ENCODE measurements at places on chromosomes 13 and 19.
A peak's percentile ranks its signal among the peaks of the same experiment; 100 is the strongest.

GRCh38 chr13:41398494-41399170 lies 58.7 kb upstream of the RGCC start:
- no peak for DNase-seq

GRCh38 chr19:34493038-34493648 lies 11.6 kb downstream of the WTIP start:
- DNase-seq = no peak

GRCh38 chr13:41017159-41017558 lies 2.0 kb downstream of the ELF1 start:
- no peak for DNase-seq

DNA sequence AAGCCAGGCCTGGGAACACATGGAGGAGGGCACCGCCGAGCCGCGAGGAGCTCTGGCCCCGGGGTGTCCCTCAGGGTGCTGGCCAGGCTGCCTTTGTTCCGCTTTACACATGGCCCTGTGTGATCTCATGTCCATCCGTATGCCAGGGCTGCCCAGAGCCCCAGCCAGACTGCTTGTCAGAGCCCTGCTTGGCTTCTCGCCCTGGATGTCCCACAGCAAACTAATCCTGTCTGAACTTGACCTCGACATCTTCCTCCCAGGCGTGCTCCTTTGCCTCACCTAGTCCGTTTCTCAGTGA lies 14.3 kb downstream of the BCKDHA start:
- no peak for DNase-seq

GRCh38 chr19:19535311-19536191 lies 2.5 kb upstream of the CILP2 start:
- no peak for DNase-seq

GRCh38 chr19:1941146-1942077 lies at the start of gene CSNK1G2:
CSNK1G2 (plus strand) TSS chr19:1941172; CDS start chr19:1969773, 28,601 bp downstream.
- DNase-seq = no peak

- DNase-seq = peak; percentile 18
Observed at GRCh38 chr13:36858290-36858689, 39.3 kb downstream of the RFXAP start.

DNA sequence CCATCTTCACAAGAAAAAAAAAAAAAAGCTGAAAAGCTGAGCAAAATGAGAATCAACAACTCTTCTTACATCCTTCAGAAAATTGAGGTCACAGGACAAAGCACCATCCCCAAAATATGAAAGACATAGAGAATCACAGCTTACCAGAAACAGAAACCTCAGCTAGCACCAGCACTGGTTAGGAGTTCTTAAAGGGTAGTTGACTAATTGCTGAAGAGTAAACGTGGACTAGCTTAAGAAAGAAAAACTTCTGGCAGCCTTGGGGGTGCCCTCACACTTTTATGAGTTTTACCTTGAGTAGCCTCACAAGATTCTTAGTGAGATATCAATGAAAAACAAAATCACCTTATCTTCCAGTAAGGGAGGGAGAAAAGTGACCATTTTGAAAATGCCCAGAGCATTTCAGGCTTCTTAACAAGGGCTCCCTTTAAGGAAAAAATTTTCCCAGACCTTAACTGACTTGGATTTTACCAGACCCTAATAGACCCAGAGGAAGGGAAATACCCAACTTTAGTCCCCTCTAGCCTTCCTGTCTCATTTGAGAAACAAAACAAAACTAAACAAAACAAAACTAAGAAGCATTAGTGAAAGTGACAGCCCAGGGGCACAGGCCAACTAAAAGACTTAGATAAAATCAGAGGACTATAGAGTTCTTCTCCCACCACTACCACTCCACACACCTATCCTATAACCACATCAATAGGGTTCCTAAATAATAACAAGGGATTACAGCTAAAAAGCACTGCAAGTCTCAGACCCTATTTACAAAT lies 888.6 kb downstream of the DIAPH3 start:
- DNase-seq = no peak

DNA sequence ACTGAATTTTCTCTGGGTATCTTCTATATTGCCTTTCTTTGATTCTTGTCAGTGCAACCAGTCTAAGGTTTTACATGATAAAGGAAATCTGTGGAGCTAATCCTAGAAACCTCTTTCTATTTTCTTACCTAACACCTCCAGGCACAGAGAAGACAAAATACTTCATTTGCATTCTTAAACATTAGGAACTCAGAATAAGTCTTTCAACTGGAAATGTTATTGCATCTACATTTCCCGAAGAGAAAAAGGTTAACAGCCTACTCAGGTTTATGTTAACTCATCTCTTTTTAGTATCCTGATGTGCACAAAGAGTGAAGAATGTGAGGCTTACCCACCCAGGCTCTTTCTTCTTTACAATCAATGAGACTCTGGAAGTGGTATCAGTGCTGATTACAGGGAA lies 106.7 kb downstream of the PCCA start:
- DNase-seq = no peak

GRCh38 chr19:18682807-18683108 lies 722 bp upstream of the CRTC1 start:
- DNase-seq = no peak

- no peak for DNase-seq
Observed at GRCh38 chr13:40187324-40187795, 479.1 kb downstream of the FOXO1 start.

DNA sequence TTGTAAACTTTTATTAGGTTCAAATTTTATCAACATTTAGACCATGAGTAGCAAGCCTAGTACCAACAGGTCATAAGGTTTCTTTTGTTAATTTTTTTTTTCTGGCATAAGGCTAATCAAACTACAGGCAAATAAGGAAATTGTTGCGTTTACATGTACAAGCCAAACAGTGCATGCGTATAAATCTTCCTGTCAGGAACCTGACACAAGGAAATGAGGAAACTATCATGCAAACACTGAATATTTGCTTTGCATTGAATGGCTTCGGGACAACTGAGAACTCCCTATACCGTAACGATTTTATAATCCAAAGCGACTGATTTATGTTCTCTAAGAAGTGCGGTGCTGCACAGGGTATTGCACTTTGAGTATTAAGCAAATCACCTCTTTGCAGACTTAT lies 133.0 kb upstream of the TRPC4 start:
- DNase-seq = no peak

DNA sequence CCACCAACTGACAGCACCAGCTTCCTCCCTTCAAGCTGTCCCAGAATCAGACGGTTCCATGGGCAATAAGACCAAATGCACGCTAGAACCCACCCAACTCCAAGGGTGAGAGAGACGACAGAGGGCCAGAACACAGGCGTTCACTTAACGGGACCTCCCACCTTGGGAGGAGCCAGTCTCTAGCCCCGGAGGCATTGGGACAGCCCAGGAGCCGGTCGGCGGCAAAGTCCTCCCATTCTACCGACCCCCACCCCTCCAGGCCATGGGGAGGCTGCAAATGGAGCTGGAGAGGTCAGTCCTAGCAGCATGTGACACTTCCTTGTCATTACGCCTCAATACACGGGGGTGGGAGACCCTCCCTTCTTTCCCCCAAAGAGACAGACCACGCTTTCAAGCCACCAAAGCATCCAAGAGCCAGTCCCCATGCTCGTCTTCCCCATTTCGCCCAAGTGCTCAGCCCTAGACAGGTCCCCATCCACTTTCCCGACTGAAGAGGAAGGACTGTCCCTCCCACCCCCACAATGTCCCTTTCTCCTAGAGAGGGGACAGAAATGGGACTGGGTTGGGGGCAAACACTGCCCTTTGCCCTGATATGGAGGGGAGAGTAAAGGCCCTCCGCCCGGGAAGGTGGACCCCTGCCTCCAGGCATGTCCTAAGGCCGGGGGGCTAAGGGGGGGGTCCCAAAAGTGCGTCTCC lies 964 bp downstream of the KHSRP start:
- DNase-seq = no peak

- no peak for DNase-seq
Observed at GRCh38 chr13:23778879-23779278, 110.3 kb downstream of the MIPEP start.

- DNase-seq = no peak
Observed at GRCh38 chr13:46644816-46645215, 91.8 kb downstream of the LRCH1 start.

- no peak for DNase-seq
Observed at GRCh38 chr19:13020002-13020414, 24.7 kb downstream of the NFIX start.

DNA sequence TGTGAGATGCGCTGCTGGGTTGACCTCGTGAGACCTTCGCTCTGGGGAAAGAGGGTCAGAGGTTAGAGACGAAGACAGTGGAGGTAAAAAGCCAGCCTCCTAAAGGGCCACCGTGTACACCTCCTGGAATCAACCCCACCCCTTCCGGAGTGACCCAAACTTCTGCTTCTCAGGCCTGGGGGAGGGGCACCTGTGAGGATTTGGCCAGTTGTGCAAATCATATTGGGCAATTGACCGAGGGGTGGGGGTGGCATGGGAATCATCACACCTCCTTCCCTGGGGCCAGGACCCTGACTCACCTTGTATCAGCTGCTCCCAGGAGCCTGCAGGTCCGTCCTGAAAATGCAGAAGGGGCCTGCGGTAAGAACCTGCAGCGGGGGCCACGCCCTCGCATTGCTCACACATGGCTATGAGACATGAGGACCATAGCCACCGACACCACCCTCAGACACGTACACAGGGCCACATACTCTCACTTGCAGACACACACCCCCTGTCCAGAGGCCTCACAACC lies 2.8 kb downstream of the TNFSF14 start:
- DNase-seq = no peak

GRCh38 chr13:40692946-40693345 lies 26.5 kb upstream of the FOXO1 start:
- DNase-seq = no peak

GRCh38 chr13:88840085-88840484 lies 1168.9 kb downstream of the SLITRK5 start:
- DNase-seq = no peak

- no peak for DNase-seq
Observed at GRCh38 chr19:9819596-9819909, 674 bp upstream of the FBXL12 start.

GRCh38 chr19:22901431-22902130 lies 69.5 kb downstream of the ZNF723 start:
- no peak for DNase-seq

GRCh38 chr13:107548338-107548737 lies 667.0 kb downstream of the LIG4 start:
- DNase-seq = no peak

- DNase-seq = no peak
Observed at GRCh38 chr13:66680031-66680430, 550.1 kb downstream of the PCDH9 start.

DNA sequence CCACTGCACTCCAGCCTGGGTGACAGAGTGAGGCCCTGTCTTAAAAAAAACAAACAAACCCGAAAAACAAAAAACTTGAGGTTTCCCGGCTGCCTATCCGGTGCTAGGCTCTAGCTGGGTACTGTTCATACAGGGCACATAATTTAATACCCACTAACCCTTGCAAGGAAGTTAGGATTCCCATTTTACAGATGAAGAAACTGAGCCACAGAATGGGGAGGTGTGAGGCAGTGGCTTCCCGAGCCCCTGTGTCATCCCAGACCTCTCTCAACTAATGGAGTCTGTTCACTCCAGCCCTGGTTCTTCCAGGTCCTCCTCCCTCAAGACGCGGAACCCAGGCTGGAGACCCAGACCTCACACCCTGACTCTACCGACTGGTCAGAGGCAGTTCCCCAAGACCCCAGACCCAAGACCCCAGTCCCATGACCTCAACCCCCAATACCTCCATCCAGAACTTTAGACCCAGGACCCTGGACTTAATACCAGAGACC lies 576 bp downstream of the APBA3 start:
- DNase-seq = no peak

DNA sequence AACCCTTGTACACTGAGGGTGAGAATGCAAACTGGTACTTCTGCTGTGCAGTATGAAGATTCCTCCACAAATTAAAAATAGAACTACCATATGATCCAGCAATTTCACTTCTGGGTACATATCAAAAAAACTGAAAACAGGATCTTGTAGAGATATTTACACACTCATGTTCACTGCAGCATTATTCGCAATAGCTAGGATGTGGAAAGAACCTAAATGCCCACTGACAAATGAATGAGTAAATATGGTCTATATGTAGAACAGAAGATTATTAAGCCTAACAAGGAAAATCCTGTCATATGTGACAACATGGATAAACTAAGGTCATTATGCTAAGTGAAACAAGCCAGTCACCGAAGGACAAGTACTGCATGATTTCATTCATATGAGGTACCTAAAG lies 304.7 kb downstream of the ENOX1 start:
- DNase-seq = no peak

GRCh38 chr13:41434831-41435520 lies 22.4 kb upstream of the RGCC start:
- DNase-seq = no peak

GRCh38 chr19:485583-486236 lies 10.6 kb upstream of the MADCAM1 start:
- DNase-seq = no peak

DNA sequence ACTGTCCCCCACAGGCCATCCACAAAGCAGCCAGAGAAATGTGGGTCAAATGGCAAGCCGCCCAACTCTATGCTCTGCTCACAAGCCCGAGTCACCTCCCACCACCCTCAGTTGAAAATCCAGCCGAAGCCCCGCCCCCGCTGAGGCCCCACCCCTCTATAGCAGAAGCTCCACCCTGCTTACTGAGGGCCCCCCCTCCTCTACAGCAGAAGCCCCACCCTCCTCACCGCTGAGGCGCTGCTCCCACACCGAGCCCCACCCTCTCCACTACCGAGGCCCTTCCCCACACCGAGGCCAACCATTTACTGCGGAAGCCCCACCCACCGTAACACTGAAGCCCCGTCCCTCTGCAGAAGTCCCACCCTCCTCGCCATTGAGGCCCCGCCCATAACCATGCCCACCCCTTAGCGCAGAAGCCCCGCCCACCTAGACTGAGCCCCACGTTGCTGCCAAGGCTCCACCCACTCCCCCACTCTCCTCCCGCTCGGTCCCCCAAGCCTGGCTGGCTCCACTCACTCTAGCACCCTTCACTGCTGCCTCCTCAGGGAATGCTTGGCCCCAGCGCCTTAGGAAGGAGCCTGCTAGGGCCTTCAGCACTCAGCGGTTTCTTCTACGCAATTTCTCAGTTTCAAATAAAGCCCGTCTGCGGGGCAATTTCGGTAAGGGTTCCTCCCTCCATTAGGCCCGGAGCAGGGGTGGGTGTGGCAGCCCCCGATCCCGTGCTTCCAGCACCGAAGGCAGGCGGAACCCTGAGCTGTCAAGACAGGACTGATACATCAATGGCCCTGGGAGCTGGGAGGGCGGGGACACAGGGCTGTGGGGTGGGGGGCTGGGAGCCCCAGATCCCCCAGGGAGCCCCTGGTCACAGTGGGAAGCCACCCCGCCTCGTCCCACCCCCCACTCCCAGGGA lies 9.0 kb upstream of the MYDGF start:
- DNase-seq = no peak

DNA sequence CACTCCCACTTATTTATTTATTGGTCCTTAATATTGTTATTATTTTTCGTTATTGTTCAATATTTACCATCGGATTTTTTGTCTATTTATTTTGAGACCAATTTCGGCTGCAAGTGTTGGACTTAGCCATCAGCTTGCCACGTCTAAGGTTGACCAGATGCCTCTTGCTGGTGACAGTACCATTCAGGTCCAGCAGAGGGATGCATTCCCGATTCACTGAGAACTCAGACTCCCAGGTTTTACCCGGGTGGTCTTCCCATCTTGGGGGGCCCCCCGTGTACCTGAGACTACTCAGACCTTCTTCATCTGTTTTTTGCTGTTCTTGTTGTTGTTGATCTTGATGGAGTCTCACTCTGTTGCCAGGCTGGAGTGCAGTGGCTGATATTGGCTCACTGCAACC lies 1435.2 kb downstream of the UQCRFS1 start:
- no peak for DNase-seq
